ENCODE measurements at places on chromosomes 6 and 20.

- no peak for DNase-seq
Observed at GRCh38 chr20:46388937-46389336, 17.5 kb downstream of the ELMO2 start.

- DNase-seq, result no peak
Observed at GRCh38 chr20:58408603-58409246, 19.7 kb downstream of the VAPB start.

GRCh38 chr20:63653041-63653973 is at the start of gene STMN3:
TSS of gene STMN3 (minus strand) at chr20:63653424. CDS start at chr20:63653345, 79 bp downstream.
- peak; percentile 49 for DNase-seq

- no peak for DNase-seq
Observed at GRCh38 chr6:1081551-1082284, 230.2 kb upstream of the FOXQ1 start.

DNA sequence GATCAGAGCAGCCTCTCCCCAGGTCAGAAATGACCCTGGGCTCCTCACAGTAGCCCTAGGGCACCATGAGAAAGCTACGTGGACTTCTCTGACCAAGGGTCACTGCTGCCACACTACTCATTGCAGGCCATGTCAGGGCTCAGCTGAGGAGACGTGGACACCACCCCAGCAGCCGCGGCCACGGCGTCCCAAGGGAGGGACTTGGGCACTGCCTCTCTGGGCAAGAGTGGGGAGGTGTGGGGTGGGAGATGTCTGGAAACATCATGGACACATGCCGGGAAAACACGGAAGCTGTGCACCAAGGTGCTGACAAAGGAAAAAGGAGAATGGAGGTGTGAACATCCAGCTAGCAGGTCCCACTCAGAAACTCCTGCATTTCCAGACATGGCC is 9.0 kb downstream of the GMEB2 start:
- DNase-seq, result no peak

GRCh38 chr6:104527761-104528415 is 331.8 kb downstream of the HACE1 start:
- peak; percentile 9 for DNase-seq

All from GM04504 (cell line).